ENCODE measurements at places on chromosomes 5 and 9. TPM values are rescaled to one million over a fixed set of nuclear protein-coding genes. Genes with fewer than 3 reads are reported as not detected.

GRCh38 chr9:18368206-18368605, 105.7 kb upstream of the ADAMTSL1 start:
- H3K4me3 ChIP-seq, result no peak overlapping the region
- no peak for DNase-seq
- H3K27me3 ChIP-seq, result no peaks in the 10 kb centered on the region
- H3K27ac ChIP-seq, result no peak overlapping the region
- H3K36me3 ChIP-seq, result no peaks in the 10 kb centered on the region

DNA sequence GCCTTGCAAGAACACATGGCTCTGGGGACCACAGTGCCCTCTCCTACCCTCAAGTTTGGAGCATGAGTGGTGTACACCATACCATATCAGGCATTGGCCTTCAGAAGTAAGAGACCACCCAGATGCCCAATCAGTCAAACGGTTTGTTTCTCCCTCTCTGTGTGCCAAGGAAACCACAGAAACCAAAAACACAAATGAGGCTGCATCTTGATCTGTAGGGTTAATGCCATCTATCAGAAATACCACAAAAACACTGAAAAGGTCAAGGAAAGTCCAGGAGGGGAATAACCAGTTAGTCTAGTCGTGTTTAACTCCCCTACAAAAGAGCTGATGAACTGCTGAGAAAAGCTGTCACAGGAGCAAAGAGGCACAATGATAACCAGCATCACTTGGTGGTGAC, 78.4 kb downstream of the INSYN2B start:
- no peaks in the 10 kb centered on the region for H3K36me3 ChIP-seq
- H3K27ac ChIP-seq, result no peak overlapping the region
- no peaks in the 10 kb centered on the region for H3K4me1 ChIP-seq
- no peak overlapping the region for H3K4me3 ChIP-seq

- H3K27me3 ChIP-seq, result no peaks in the 10 kb centered on the region
- H3K4me3 ChIP-seq, result no peak overlapping the region
- no peak overlapping the region for H3K27ac ChIP-seq
- no peak for DNase-seq
- H3K4me1 ChIP-seq, result peaks cover 8% of the 10 kb centered on the region
- no peaks in the 10 kb centered on the region for H3K36me3 ChIP-seq
Measured at GRCh38 chr9:130018265-130018664, 24.7 kb downstream of the FNBP1 start.

DNA sequence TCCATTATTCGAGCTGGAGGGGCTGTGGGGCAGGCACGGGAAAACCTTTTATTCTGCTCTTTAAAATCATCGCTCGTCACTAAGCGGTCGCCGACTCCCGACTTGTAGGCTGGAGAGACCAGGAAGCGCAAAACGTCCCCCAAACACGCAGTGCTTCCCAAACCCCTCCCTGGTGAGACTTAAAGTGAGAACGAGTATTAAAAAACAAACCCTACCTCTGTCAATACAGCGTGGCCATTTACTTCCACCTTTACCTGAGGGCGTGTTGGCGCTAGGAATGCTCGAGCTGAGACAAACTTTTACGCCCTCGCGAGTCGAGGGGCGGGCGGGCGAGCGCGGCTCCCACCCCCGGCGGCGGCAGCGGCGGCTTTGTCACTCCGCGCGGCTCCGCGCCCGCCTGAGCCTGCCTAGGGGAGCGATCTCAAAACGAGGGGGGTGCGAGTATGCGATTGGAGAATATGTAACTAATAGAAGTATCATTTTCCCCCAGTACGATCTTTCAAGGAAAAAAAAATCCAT, at the start of gene NR2F1-AS1:
TSS of gene NR2F1-AS1 (minus strand) at position 293 of the 519 bp plus-strand sequence.
- H3K36me3 ChIP-seq, result no peaks in the 10 kb centered on the region
- peak within 1 kb of the TSS; percentile 86 for H3K27ac ChIP-seq
- H3K4me1 ChIP-seq, result peaks cover 26% of the 10 kb centered on the region

DNA sequence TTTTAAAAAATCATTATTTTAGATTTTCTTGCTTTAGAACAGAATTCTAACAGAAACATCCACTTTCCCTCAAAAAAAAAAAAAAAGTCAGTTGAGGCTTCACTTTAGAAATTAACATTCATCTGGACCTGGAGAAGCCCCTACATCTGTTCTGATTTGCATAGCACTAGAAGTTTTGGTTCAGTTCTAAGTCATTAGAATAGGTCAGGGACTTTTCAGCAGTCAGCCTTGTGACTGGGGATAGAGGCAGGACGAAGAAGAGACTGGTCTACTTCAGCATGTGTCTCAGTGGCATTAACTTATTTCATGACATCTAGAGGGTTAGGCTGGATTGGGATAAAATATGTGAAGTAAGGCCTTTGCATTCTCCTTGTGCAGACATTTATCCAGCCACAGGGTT, 215.8 kb upstream of the DAB2 start:
- H3K27ac ChIP-seq, result no peak overlapping the region
- no peaks in the 10 kb centered on the region for H3K4me1 ChIP-seq
- no peaks in the 10 kb centered on the region for H3K27me3 ChIP-seq

DNA sequence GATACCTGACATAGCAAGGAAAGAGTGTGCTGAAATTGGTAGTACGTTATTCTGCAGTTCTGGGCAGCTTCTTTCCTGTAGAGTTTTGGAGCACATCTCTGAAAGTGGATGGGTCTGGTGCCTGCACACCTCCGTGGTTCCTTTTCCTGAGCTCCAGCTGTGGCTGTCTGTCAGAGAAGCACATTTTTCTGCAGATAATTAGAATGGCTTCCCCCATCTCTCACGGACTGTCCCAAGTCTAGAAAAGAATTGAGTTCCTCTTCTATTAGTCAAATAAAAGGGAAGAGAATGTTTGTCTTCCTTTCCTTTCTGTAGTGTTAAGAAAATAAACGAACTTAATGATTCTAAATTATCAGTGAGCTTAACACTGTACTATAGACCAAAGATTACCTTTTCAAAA, 55.7 kb downstream of the VCAN start:
- no peaks in the 10 kb centered on the region for H3K27me3 ChIP-seq
- H3K27ac ChIP-seq, result no peak overlapping the region
- no peak overlapping the region for H3K4me3 ChIP-seq
- no peaks in the 10 kb centered on the region for H3K4me1 ChIP-seq

DNA sequence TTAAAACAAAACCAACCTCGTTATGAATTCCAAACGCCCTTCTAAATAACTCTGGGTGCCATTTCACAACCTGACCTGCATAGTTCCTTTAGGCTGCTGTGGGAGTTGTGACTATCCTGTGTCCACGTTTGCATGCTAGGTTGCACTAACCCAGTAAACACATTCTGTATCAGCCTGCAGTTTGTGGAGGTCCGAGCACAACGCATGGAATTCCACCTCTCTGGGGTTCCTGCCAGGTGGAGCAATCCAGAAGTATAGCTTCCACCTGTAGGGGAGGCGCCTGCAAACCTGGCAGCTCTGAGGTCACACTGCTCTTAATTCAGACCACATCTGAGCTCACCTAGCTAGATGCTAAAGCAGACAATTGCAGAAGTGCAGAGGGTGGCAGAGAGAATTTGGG, 57.2 kb downstream of the MARCHF3 start:
- peaks cover 27% of the 10 kb centered on the region for H3K4me1 ChIP-seq
- no peak overlapping the region for H3K27ac ChIP-seq
- no peaks in the 10 kb centered on the region for H3K27me3 ChIP-seq
- DNase-seq, result no peak
- H3K36me3 ChIP-seq, result no peaks in the 10 kb centered on the region

GRCh38 chr5:119346394-119346793, 9.4 kb upstream of the TNFAIP8 start:
- no peak for DNase-seq
- no peaks in the 10 kb centered on the region for H3K36me3 ChIP-seq
- no peak overlapping the region for H3K27ac ChIP-seq

- no peaks in the 10 kb centered on the region for H3K4me1 ChIP-seq
- no peak for DNase-seq
- H3K27ac ChIP-seq, result no peak overlapping the region
- no peak overlapping the region for H3K4me3 ChIP-seq
- H3K36me3 ChIP-seq, result peaks cover 22% of the 10 kb centered on the region
Measured at GRCh38 chr9:21852754-21853153, 50.3 kb downstream of the MTAP start.

DNA sequence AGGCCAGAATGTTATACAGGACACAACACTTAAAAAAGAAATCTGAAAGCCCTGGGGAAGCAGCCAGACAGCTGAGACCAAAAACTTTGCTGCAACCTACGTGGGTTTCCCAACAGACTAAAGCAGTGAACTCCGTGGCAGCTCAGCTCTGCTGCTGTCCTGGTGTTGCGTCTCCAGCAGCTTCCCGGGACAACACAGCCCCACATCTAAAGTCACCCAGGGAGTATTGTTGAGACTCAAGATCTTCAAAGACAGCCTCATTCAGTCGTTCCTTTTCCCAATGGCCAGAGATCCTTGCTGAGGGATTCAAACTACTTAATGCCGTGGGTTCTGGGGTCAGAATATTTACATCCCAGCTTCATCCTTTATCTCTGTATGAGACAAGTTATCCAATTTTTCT, 125.8 kb downstream of the MED10 start:
- H3K4me1 ChIP-seq, result no peaks in the 10 kb centered on the region
- no peak overlapping the region for H3K4me3 ChIP-seq
- no peaks in the 10 kb centered on the region for H3K36me3 ChIP-seq

DNA sequence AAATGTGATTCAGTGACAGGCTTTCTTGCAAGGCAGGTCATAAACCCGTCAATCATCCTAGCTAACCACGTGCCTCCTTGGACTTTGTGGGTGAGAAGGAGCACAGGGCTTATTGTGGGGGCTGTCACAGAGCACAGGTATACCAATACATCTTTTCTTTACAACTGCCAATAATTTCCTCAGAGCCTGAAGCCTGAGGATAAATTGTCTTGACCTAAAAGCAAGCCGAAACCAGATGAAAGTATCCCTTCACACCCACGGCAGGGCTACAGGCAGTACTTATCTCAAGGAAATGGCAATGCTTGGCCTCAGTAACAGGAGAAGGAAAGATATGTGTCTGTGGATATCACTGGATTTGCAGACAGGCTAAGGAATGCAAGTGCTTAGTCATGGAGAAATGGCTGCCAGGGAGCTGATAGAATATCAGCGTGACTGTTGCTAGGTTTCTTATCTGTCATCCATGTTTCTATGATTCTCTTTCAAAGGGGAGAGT, 90.3 kb upstream of the ZNF366 start:
- H3K27me3 ChIP-seq, result no peaks in the 10 kb centered on the region
- DNase-seq, result no peak
- H3K4me1 ChIP-seq, result peaks cover 27% of the 10 kb centered on the region
- peak overlapping the region; percentile 64 for H3K27ac ChIP-seq

DNA sequence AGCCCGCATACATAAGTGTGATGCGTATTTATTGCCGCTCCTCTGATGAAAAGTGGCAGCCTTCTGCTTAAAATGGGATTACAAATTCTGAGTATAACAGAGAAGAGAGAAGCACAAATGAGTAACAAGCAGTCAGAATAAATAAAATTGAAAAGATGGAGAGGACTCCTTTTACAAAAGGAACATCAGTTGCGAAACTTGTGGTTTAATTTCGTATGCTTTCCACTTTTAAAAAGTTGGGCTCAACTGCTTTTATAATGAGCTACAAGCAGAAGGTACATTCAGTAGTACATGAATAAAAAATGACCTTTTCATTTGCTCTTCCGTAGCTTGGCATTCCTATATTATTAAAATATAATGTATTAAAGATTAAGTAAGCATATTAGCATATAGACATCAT, 320.0 kb downstream of the FBXL17 start:
- H3K4me1 ChIP-seq, result no peaks in the 10 kb centered on the region
- DNase-seq, result no peak
- H3K36me3 ChIP-seq, result no peaks in the 10 kb centered on the region

- no peaks in the 10 kb centered on the region for H3K4me1 ChIP-seq
- peak; percentile 79 for DNase-seq
- no peak overlapping the region for H3K27ac ChIP-seq
- no peak overlapping the region for H3K4me3 ChIP-seq
- no peaks in the 10 kb centered on the region for H3K27me3 ChIP-seq
- no peaks in the 10 kb centered on the region for H3K36me3 ChIP-seq
Measured at GRCh38 chr5:64331597-64332277, 166.1 kb downstream of the RNF180 start.

GRCh38 chr9:115531410-115532125, 413.6 kb upstream of the TNC start:
- H3K27me3 ChIP-seq, result no peaks in the 10 kb centered on the region
- H3K4me3 ChIP-seq, result no peak overlapping the region
- no peaks in the 10 kb centered on the region for H3K4me1 ChIP-seq
- no peak overlapping the region for H3K27ac ChIP-seq
- no peaks in the 10 kb centered on the region for H3K36me3 ChIP-seq

DNA sequence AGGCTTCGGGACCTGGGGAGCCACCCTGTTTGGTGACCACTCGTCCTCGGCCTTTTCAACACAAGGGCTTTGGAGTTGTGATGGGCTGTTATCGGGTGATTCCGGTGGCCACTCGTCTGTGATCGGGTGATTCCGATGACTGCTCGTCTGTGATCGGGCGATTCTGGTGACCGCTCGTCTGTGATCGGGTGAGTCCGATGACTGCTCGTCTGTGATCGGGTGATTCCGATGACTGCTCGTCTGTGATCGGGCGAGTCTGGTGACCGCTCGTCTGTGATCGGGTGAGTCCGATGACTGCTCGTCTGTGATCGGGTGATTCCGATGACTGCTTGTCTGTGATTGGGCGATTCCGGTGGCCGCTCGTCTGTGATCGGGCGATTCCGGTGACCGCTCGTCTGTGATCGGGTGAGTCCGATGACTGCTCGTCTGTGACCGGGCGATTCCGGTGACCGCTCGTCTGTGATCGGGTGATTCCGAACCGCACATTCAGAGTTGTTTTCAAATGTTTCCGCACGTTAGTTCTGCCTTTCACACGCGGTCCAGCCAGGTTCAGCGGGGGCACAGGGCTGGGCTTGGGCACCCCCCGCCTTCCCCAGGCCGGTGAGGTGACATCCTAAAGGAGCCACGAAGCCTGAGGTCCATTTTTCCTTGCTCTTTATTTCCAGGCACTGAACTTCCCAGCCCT, 30.3 kb downstream of the TPPP start:
- H3K4me1 ChIP-seq, result no peaks in the 10 kb centered on the region
- H3K27me3 ChIP-seq, result no peaks in the 10 kb centered on the region
- no peak overlapping the region for H3K4me3 ChIP-seq
- H3K36me3 ChIP-seq, result peaks cover 23% of the 10 kb centered on the region
- no peak overlapping the region for H3K27ac ChIP-seq
- DNase-seq, result no peak

- no peak overlapping the region for H3K27ac ChIP-seq
- H3K4me1 ChIP-seq, result peaks cover 49% of the 10 kb centered on the region
- H3K27me3 ChIP-seq, result no peaks in the 10 kb centered on the region
- H3K4me3 ChIP-seq, result no peak overlapping the region
- DNase-seq, result no peak
Measured at GRCh38 chr5:124906339-124907097, 160.1 kb upstream of the ZNF608 start.

ANKRD34B gene
- total RNA-seq, result 0.35 TPM

PCDH1 gene
- total RNA-seq, result 66.6 TPM

RUSC2 gene
- 31.5 TPM for total RNA-seq

PRUNE2 gene
- 7.4 TPM for total RNA-seq

ADAMTS16 gene
- 0.26 TPM for total RNA-seq

SLC25A2 gene
- 0.64 TPM for total RNA-seq

PLCXD3 gene
- 2.6 TPM for total RNA-seq

TRPM6 gene
- total RNA-seq, result 1.2 TPM

RPS23 gene
- total RNA-seq, result 1,379 TPM

WHRN gene
- total RNA-seq, result 3.1 TPM
